Adrenal gland (tissue), 19 donors: ENCODE measurements at places on chromosomes 1 and 21. TPM values are rescaled to one million over a fixed set of nuclear protein-coding genes. Genes with fewer than 3 reads are reported as not detected.
A peak's percentile ranks its signal among the peaks of the same experiment; 100 is the strongest.

GRCh38 chr1:239976130-239976968, 115.3 kb upstream of the FMN2 start:
- no peaks in the 10 kb centered on the region for H3K4me1 ChIP-seq
- peak; percentile 50 for DNase-seq
- no peak overlapping the region for H3K27ac ChIP-seq
- H3K4me3 ChIP-seq, result no peak overlapping the region

DNA sequence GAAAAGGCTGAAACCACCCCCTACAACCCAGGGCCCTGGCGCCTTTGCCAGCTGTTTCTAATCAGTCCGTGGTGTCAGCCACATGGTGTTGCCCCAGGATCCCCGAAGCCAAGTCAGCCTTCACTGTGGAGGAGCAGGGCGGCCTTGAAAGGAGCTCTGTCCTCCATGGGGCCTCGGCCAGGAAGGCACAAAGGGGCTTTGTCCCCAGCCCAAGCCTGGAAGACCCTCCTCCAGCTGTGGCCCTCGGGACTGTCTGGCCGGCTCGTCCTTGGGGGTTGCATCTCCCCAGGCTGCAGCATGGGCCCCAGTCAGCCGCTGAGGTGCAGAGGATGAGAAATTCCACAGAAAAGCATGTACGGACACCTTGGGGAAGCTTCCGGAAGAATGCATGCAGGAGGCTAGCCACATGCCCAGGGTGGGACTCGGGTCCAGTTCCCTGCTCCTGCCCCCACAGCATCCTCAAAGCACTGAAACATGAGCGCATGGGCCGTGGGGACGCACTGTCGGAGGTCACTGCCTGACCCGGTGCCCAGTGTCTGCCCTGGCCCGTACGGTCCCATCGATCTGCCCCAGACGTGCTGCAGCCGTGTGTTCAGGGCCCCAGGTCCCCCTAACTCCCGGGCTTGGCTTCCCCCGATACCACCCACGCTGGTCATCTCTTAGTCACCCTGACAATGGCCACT, 38.6 kb upstream of the POFUT2 start:
- H3K36me3 ChIP-seq, result no peaks in the 10 kb centered on the region
- H3K4me1 ChIP-seq, result no peaks in the 10 kb centered on the region
- H3K4me3 ChIP-seq, result no peak overlapping the region

GRCh38 chr1:245657371-245657770, 502.6 kb downstream of the KIF26B start:
- DNase-seq, result no peak
- no peaks in the 10 kb centered on the region for H3K27me3 ChIP-seq
- H3K4me1 ChIP-seq, result no peaks in the 10 kb centered on the region

GRCh38 chr1:194776657-194777056, 1590.2 kb upstream of the B3GALT2 start:
- no peaks in the 10 kb centered on the region for H3K36me3 ChIP-seq
- DNase-seq, result no peak
- no peaks in the 10 kb centered on the region for H3K4me1 ChIP-seq
- H3K27me3 ChIP-seq, result no peaks in the 10 kb centered on the region

DNA sequence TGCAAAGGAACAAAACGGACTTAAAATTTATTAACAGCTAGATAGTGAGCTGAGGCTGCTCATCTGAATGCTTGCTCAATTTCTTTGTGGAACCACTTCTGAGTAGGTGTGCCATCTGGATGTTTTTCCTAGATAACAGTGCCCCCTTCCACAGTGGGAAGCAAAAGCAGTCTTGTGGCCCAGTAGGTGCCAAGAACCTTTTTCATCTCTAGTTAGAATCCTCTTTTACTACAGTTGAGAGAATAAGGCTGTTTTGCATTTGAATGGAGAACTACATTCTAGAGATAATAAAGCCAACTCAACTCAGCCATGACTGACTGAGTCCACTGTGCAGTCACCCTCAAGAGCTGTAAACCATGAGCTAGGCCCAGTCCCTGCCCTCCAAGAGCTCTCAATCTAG, 13.3 kb downstream of the F3 start:
- no peak for DNase-seq
- H3K27ac ChIP-seq, result no peak overlapping the region
- H3K4me1 ChIP-seq, result peaks cover 5% of the 10 kb centered on the region
- no peaks in the 10 kb centered on the region for H3K27me3 ChIP-seq
- no peak overlapping the region for H3K4me3 ChIP-seq

GRCh38 chr1:31122741-31123140, 57.2 kb upstream of the PUM1 start:
- H3K27ac ChIP-seq, result no peak overlapping the region
- DNase-seq, result no peak
- H3K36me3 ChIP-seq, result no peaks in the 10 kb centered on the region
- no peak overlapping the region for H3K4me3 ChIP-seq

DNA sequence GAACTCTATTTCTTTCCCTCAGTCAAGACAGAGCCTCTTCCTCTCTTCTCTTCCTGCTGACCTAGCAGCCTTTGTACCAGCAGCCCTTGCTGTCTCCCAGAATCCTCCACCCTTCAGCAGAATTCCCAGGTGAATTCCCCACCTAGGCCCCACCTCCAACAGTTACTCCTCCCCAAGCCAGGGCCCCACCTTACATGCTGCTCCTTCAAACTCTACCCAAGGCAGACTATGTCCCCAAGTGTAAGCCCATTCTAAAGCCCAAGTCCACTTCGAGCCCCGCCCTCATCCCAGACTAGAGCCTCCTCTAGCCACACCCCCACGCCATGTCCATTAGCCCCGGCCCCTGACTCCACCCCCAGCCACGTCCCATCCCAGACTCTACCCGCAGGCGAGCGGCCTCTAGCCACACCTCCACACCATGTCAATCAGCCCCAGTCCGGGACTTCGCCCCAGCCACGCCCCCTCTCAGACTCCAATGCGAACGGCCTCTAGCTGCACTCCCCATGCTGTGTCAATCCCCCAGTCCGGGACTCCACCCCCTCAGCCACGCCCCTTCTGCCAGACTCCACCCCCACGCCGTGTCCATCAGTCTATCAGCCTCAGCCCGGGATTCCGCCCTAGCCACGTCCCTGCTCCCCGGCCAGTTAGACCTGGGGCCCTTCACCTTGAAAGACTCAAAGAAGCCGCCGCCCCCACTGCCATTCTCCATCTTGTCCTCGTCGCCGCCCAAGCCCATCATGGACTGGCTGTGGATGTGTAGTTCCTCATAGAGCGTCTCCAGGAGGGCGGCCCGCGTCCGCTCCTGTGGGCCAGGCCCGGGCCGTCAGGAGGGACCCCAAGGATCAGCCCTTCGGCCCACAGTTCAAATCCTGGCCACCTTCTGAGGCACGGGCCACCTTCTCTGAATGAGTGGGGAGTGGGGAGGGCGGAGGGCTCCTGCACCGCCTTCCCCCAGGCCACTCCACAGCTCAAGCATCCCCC, 61.3 kb downstream of the RAP1GAP start:
- peaks cover 15% of the 10 kb centered on the region for H3K36me3 ChIP-seq
- H3K27me3 ChIP-seq, result no peaks in the 10 kb centered on the region
- no peak overlapping the region for H3K4me3 ChIP-seq
- peak overlapping the region; percentile 45 for H3K27ac ChIP-seq

DNA sequence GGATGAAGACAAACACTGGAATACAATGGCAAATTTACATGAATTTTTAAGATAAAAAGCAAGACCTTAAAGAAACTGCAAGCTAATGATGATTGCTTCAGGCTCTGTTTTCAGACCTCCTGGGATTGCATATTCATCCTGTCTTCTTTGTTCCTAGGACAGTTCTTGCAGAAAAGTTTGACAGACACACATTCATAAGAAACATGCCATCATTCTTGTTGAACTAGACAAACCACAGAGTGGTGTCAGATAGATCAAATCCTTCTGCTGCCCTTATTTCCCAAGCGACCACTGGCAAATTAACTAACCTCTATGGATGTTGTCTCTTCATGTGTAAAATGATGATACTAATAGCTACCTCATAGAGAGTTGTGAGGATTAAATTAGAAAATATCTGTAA, 181.3 kb downstream of the KCTD3 start:
- no peaks in the 10 kb centered on the region for H3K27me3 ChIP-seq
- H3K36me3 ChIP-seq, result no peaks in the 10 kb centered on the region
- DNase-seq, result no peak

GRCh38 chr1:30915491-30916230, 7.1 kb upstream of the SDC3 start:
- H3K27ac ChIP-seq, result no peak overlapping the region
- no peak overlapping the region for H3K4me3 ChIP-seq
- peaks cover 9% of the 10 kb centered on the region for H3K4me1 ChIP-seq

DNA sequence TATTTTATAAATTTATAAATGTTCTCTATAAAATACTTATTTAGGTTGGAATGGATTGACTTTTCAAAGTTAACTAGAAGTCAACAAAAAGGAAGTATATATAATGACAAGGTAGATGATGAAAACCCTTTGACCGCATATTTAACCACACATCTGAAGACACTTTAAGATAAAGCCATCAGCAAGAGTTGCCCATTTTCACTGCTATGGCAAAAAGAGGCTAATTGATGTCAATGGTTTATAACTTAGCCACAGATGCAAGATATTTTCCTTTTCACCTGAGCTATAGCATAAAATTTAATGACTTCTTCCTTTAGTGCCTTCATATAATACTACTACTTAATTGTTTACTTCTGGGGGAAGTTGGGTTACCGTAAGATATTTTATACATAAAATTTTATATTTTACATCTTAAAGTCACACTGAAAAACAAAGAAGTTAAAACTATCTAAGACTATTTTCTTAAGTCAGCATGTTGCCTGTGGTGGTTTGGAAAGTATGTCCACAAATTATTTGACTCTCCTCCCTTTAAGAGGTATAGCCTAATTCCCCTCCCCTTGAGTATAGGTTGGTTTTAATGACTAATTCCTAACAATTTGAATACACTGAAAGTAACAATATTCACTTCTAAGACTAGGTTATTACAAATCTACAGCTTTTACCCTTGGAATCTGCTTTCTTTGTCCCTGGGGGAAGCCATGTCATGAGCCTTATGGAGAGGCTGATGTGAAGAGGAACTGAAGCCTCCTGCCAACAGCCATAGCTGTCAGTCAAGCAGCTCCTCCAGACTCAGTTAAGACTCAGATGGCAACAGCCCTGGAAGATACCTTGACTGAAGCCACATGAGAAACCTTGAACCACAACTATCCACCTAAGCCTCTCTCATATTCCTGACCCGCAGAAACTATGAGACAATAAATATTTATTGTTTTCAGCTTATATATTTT, 40.3 kb upstream of the LRRC8B start:
- no peak for DNase-seq
- H3K4me1 ChIP-seq, result no peaks in the 10 kb centered on the region
- H3K27ac ChIP-seq, result no peak overlapping the region
- H3K4me3 ChIP-seq, result no peak overlapping the region
- H3K27me3 ChIP-seq, result no peaks in the 10 kb centered on the region

GRCh38 chr21:19535356-19535755, 1131.8 kb upstream of the TMPRSS15 start:
- H3K27ac ChIP-seq, result no peak overlapping the region
- H3K27me3 ChIP-seq, result no peaks in the 10 kb centered on the region
- no peak for DNase-seq

DNA sequence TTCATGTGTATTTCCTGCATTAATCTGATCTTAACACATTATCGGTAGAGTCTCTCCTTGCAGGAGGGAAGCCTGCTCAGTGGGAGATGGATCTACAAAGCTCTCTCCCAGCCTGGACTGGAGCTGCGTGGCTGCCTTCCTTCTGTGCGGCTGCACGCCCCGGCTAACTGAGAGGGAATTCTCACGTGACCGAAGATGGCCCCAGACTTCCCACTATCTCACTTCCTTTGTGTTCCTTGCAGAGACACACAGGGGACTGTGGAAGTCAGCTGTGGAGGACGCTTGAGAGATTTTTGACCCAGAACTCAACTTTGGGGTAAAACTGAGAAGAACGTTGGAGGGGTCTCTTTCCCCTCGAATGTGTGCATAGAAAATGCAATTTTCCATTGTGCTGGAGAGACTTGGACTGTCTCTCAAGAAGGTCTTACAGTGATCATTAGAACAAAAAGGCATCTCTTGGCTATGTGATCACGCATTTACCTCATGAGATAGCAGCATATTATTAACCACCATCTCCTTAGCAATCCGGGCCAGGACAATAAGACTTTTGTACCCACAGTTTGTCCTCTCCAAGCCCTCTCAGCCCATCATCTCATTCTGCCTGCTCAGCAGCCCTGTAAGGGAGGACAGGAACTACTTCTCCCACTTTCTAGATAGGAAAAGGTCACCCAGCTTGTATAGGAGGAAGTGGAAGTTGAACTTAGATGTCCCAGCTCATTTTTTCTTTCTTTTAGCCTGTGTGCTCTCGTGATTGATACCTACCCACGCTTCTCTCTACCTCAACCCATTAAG, 49.3 kb upstream of the TARBP1 start:
- DNase-seq, result no peak
- no peak overlapping the region for H3K4me3 ChIP-seq
- no peaks in the 10 kb centered on the region for H3K36me3 ChIP-seq
- peaks cover 49% of the 10 kb centered on the region for H3K4me1 ChIP-seq
- H3K27me3 ChIP-seq, result no peaks in the 10 kb centered on the region
- H3K27ac ChIP-seq, result peak overlapping the region; percentile 94

- H3K4me3 ChIP-seq, result no peak overlapping the region
- H3K36me3 ChIP-seq, result no peaks in the 10 kb centered on the region
- H3K4me1 ChIP-seq, result no peaks in the 10 kb centered on the region
- H3K27ac ChIP-seq, result no peak overlapping the region
- DNase-seq, result no peak
- no peaks in the 10 kb centered on the region for H3K27me3 ChIP-seq
These were observed 49.8 kb upstream of the KANK4 start for GRCh38 chr1:62368989-62369388.

DNA sequence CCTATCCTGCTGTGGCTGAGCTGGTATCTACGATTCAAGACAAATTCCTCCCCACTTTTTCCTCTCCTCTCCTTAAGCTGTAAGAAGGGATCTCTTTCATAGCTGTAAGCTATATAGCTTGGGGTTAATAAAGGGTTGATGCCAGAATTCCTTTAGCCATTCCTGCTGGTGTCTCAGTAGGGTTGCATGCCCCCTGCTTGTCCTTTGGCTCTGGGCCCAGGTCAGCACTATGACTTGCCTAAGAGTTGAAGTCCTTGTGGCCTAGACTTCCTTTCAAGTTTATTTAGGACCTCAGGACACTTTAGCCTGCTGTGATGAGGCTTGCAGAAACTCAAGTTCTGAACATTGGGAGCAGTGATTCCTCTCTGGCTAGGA, 270.0 kb downstream of the AMY1C start:
- H3K27me3 ChIP-seq, result no peaks in the 10 kb centered on the region
- H3K36me3 ChIP-seq, result no peaks in the 10 kb centered on the region
- H3K27ac ChIP-seq, result no peak overlapping the region
- H3K4me1 ChIP-seq, result no peaks in the 10 kb centered on the region

GRCh38 chr1:217311766-217312165, 319.1 kb downstream of the GPATCH2 start:
- H3K4me3 ChIP-seq, result no peak overlapping the region
- H3K27me3 ChIP-seq, result no peaks in the 10 kb centered on the region
- no peaks in the 10 kb centered on the region for H3K4me1 ChIP-seq
- H3K27ac ChIP-seq, result no peak overlapping the region
- no peak for DNase-seq

DNA sequence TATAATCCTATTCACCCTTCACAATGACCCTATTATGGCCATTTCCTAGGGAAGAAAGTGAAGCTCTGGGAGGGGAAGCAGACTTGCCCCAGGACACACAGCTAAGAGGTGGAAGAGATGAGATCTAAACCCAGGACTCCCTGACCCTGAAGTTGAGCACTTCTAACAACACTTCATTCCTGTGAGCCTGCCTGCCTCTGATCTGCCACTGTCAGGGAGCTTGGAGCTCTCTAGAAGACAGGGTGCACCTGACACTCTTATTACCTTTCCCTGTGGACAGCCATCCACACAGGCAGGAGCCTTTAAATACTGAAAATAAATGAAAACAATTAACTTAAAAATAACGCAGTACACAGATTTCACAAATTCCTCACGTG, 599 bp downstream of the MKNK1 start:
- H3K27me3 ChIP-seq, result no peaks in the 10 kb centered on the region
- H3K4me1 ChIP-seq, result peaks cover 44% of the 10 kb centered on the region
- no peak for DNase-seq
- no peaks in the 10 kb centered on the region for H3K36me3 ChIP-seq

KIFAP3 gene
- 24.5 TPM for polyA plus RNA-seq

LYPD8 gene
- not detected for polyA plus RNA-seq

C1orf116 gene
- polyA plus RNA-seq, result 0.88 TPM

COL11A1 gene
- 3.6 TPM for polyA plus RNA-seq
